Type B pancreatic cell (in vitro differentiated cells): ENCODE measurements at places on chromosomes 4 and X.

- no peaks in the 10 kb centered on the region for H3K36me3 ChIP-seq
- no peaks in the 10 kb centered on the region for H3K4me1 ChIP-seq
- H3K4me3 ChIP-seq: no peak overlapping the region
- no peaks in the 10 kb centered on the region for H3K27me3 ChIP-seq
These were observed 58.9 kb downstream of the NAF1 start for GRCh38 chr4:163107754-163108153.

- DNase-seq: no peak
- no peak overlapping the region for H3K27ac ChIP-seq
- H3K27me3 ChIP-seq: no peaks in the 10 kb centered on the region
- H3K4me1 ChIP-seq: peaks cover 5% of the 10 kb centered on the region
- no peak overlapping the region for H3K4me3 ChIP-seq
- peaks cover 62% of the 10 kb centered on the region for H3K36me3 ChIP-seq
These were observed 24.4 kb downstream of the AIMP1 start for GRCh38 chr4:106340774-106341173.

DNA sequence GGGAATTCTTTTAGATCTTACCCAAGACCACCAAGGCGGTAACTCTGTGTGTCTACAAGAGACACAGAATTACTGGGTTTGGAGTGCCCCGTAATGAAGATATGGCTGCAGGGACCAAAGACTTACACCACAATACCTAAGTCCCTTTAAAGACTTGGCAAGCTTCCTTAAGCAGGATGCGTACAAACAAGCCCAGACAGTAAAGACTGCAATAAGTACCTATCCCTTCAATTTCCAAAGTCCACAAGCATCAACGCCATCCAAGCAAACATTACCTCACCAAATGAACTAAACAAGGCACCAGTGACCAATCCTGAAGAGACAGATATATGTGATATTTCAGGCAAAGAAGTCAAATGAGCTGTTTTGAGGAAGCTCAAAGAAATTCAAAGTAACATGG is 42.3 kb upstream of the RNF128 start:
- no peaks in the 10 kb centered on the region for H3K36me3 ChIP-seq
- DNase-seq: no peak
- no peaks in the 10 kb centered on the region for H3K27me3 ChIP-seq
- H3K4me3 ChIP-seq: no peak overlapping the region
- H3K27ac ChIP-seq: no peak overlapping the region

DNA sequence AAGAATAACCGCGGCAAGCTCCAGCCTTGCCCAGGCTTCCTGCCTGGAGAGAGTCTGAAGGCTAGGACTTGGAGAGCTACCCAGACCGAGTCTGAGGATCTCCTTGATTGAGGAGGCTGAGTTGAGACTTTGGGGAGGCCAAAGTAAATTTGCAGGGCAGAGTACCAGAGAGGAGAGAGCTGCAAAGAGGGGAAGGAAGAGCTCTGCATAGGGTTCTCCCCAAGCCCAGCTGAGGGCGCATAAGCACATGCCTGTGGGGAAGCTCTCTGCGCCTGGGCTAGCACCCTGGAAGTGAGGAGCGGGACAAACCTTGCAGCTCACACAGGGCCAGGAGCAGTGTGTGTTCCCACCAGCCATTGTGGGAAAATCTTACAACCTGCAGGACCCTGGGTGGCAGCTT is 56.1 kb downstream of the FAM193A start:
- H3K4me3 ChIP-seq: no peak overlapping the region
- no peaks in the 10 kb centered on the region for H3K27me3 ChIP-seq
- DNase-seq: no peak
- peaks cover 3% of the 10 kb centered on the region for H3K36me3 ChIP-seq
- H3K27ac ChIP-seq: peak overlapping the region; percentile 11

DNA sequence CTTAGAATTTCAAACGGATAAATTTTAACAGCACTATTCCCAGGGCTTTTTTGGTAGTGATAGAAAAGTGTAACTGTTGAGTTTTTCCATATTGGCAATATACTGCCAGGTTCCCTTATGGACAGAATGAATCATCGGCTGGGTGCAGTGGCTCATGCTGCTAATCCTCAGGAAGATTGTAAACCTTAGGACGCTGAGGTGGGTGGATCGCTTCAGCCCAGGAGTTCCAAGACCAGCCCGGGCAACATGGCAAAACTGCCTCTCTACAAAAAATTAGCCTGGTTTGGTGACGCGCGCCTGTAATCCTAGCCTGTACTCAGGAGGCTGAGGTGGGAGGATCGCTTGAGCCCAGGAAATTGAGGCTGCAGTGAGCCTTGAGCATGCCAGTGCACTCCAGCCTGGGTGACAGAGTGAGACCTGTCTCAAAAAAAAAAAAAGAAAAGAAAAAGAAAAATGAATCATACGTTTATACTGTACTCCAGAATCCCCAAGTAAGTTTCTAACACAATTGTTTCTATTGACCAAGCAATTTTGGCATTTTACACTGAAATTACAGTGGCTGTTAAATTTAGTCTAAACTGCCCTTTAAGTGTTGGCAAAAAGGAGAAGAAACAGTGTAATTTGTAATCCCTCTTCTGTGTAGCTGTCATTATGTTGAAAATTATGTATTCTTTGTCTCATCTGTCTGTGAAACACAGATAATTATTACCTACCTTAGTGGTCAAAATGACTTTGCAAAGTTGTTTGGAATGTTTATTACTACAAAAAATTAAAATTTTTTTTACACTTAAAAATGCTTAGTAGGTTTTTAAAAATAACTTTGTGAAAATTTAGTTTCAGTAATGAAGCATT is 1.8 kb downstream of the SLC30A9 start:
- DNase-seq: no peak
- H3K36me3 ChIP-seq: peaks cover 3% of the 10 kb centered on the region
- H3K4me1 ChIP-seq: peaks cover 14% of the 10 kb centered on the region
- H3K4me3 ChIP-seq: peak overlapping the region; percentile 99
- H3K27ac ChIP-seq: no peak overlapping the region

DNA sequence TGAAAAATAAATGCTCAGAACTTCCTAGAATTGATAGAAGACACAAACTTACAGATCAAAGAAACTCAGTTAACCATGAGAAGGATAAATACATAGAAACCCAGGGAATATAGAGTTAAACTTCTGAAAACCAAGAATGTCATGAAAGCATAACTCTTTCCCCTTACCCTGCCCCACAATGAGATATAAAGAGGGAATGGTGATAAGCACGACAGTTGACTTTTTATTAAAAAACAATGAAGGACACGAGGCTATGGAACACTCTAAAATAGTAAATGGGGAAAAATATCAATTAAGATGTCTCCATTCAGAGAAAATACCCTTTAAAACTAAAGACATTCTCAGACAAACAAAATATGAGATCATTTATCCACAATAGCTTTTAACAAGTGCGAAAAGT is 154.7 kb downstream of the ANTXR2 start:
- no peaks in the 10 kb centered on the region for H3K27me3 ChIP-seq
- peaks cover 4% of the 10 kb centered on the region for H3K4me1 ChIP-seq
- no peak for DNase-seq

DNA sequence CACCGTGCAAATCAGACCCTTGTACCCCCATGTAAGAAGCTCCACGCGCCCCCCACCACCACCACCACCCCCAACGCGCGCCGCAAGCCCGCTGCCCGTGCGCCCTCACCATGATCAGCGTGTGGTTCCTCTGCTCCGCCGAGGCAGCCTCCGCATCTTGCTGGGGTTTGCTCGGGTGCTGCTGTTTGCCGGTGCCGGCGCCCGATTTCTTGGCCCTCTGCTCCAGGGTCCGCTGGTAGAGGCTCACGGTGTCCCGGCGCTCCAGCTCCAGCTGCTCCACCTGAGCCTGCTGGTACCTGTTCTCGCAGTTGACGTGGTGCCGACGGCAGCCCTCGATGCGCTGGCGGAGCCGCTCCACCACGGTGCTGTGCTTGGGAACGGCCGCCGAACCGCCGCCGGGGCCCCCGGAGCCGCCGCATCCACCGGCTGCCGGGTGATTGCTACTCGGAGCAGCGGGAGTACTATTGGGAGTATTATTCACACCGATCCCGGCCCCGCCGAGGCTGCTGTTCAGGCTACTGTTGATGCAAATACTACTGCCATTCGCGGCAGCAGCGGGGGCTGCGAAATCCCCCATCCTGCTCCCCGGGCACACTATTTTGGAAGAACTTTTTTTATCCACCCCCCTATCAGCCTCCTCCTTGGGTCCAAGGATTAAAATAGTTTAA is 1.1 kb downstream of the MAML3 start:
- H3K27ac ChIP-seq: peak overlapping the region; percentile 98
- peak; percentile 82 for DNase-seq
- H3K4me3 ChIP-seq: peak overlapping the region; percentile 99
- no peaks in the 10 kb centered on the region for H3K27me3 ChIP-seq

DNA sequence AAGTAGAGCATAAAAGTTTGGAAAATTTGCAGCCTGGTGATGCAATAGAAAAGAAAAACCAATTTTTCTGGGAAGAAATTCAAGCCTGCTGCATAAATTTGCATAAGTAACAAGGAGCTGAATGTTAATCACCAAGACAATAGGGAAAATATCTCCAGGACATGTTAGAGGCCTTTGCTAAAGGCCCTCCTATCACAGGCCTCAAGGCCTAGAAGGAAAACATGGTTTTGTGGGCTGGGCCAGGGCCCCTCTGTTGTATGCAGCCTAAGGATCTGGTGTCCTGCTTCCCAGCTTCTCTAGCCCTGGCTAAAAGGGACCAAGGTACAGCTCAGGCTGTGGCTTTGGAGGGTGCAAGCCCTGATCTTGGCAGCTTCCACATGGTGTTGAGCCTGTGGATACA is 6.2 kb upstream of the RTL3 start:
- H3K4me1 ChIP-seq: no peaks in the 10 kb centered on the region
- DNase-seq: no peak
- H3K4me3 ChIP-seq: no peak overlapping the region

DNA sequence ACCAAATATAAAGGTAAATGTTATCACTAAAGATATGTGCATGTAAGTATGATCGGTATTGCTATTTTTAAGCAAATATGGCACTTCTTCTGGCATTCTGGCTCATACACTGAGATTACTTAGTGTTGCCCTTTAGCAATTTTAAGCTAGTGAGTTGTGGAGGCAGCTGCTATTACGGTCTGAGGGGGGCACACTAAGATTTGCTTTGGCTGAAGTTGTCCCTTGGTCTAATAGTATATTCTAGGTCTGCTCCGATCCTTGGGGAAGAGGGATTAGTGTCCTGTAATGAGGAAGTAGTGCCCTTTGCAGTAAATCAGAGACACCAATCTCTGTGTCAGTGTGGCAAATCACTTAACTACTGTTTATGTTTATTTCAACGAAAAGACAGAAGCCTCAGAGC is 196.5 kb upstream of the FTHL17 start:
- H3K27me3 ChIP-seq: peaks cover 6% of the 10 kb centered on the region
- H3K27ac ChIP-seq: no peak overlapping the region
- H3K4me3 ChIP-seq: no peak overlapping the region
- H3K4me1 ChIP-seq: peaks cover 6% of the 10 kb centered on the region
- DNase-seq: no peak

DNA sequence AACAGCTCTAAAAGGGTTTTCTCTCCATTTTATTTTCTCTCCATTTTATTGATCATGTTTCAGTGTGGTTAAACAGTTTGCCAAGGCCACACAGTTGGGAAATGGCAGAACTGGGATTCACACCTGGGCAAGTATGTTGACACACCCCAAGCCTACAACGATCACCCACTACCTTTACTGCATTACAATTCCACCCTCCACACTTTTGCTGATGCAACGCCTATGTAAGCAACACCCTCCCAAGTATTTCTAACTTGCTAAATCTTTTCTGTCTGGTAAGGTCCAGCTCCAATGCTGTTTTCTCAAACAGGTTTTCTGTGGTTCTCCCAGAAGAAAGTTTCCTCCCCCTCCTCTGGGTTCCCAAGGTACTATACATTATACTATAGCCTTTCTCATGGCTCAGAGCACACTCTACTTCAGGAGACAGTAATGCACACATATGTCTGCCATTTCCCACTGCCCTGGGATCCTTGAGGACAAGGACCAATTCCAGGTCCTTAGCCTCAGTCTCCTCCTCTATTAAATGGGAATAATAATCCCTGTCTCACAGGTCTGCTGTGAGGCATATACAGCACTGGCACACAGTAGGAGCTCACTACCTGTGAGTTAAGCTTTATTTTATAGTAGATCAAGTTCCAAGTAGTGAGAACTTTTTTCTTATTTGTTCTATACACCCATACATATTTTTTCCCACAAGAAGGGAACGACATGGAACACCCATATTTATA is 27.9 kb downstream of the IQSEC2 start:
- H3K27ac ChIP-seq: no peak overlapping the region
- H3K36me3 ChIP-seq: peaks cover 4% of the 10 kb centered on the region
- no peaks in the 10 kb centered on the region for H3K4me1 ChIP-seq
- H3K27me3 ChIP-seq: no peaks in the 10 kb centered on the region
- no peak overlapping the region for H3K4me3 ChIP-seq

GRCh38 chrX:87572901-87573300 is 55.3 kb downstream of the KLHL4 start:
- H3K4me3 ChIP-seq: no peak overlapping the region
- no peak overlapping the region for H3K27ac ChIP-seq
- H3K36me3 ChIP-seq: no peaks in the 10 kb centered on the region
- H3K27me3 ChIP-seq: no peaks in the 10 kb centered on the region
- DNase-seq: no peak

DNA sequence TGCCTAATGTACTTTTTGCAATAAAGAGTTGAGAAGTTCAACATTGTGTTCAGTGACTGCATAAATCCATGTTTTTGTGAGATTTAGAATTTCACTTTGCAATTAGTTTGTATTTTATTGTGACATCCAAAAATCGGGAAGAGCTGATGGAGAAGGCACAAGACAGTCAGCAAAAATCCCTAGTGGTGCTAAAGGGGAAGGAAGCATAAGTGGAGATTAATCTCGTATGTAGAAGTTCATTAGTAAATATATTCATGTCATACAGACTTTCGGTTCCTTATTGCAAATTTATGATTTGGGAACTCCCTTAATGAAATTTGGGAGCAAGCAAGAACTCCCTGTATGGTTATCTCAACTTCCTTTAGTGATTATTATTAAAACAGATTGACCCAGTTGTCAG is 57.8 kb upstream of the SLC39A8 start:
- no peaks in the 10 kb centered on the region for H3K27me3 ChIP-seq
- no peak overlapping the region for H3K27ac ChIP-seq
- H3K36me3 ChIP-seq: no peaks in the 10 kb centered on the region
- DNase-seq: no peak

GRCh38 chr4:119638359-119638758 is 9.8 kb upstream of the PDE5A start:
- DNase-seq: no peak
- H3K4me3 ChIP-seq: no peak overlapping the region
- H3K27me3 ChIP-seq: peaks cover 6% of the 10 kb centered on the region
- H3K36me3 ChIP-seq: no peaks in the 10 kb centered on the region
- no peak overlapping the region for H3K27ac ChIP-seq
- H3K4me1 ChIP-seq: no peaks in the 10 kb centered on the region

- H3K4me3 ChIP-seq: no peak overlapping the region
- H3K27ac ChIP-seq: no peak overlapping the region
- H3K36me3 ChIP-seq: no peaks in the 10 kb centered on the region
- no peaks in the 10 kb centered on the region for H3K27me3 ChIP-seq
These were observed 18.0 kb downstream of the BST1 start for GRCh38 chr4:15720851-15721250.

DNA sequence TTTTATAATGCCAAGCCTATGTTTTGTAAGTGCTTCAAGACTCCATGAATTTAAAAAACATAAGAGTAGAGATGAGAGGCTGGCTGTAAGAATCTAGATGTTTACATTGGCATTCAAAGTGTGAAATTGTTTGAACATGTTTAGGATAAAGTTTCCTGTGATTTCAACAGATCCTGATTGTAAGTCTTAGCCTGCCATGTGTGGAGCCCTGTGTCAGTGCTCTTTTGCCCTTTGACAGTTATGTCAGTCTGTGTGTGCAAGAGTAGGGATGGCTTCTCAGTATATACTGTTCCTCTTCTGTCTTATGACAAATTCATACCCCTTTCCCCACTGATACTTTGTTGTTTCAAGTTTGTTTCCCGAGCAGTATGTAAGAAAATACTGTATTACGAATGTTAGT is 68.2 kb downstream of the USP9X start:
- no peaks in the 10 kb centered on the region for H3K4me1 ChIP-seq
- no peak overlapping the region for H3K4me3 ChIP-seq
- no peak overlapping the region for H3K27ac ChIP-seq
- H3K27me3 ChIP-seq: no peaks in the 10 kb centered on the region
